Karpas-422 (cell line): ENCODE measurements at places on chromosomes 7 and 10. TPM values are rescaled to one million over a fixed set of nuclear protein-coding genes. Genes with fewer than 3 reads are reported as not detected.

The CDC14C gene
- not detected in 2 replicates for total RNA-seq

DNA sequence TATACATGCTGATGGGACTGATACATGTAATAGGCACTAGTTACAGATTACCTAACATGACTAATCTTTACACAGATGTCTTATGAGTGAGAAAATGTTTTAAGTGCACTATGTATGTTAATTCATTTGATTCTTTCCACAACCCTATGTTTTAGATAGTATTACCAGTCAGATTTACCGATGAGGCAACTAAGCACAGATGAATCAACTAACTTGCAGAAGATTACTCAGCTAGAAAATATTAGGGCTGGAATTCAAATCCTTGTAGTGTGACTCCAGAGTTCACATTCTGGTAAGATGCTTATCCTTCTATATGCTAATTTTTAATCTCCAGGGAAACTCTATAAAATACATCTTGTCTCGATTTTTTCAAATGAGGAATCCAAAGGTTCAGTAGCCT is 964.9 kb downstream of the REEP3 start:
- H3K4me1 ChIP-seq: no peaks in the 10 kb centered on the region
- no peaks in the 10 kb centered on the region for H3K36me3 ChIP-seq
- no peaks in the 10 kb centered on the region for H3K27me3 ChIP-seq
- H3K4me3 ChIP-seq: no peak overlapping the region

- DNase-seq: no peak
- H3K27ac ChIP-seq: no peak overlapping the region
- no peak overlapping the region for H3K4me3 ChIP-seq
Measured at GRCh38 chr10:89273680-89274079, 22.1 kb upstream of the LIPA start.

The PTPRZ1 gene
- total RNA-seq: not detected in 2 replicates

The HOXA5 gene
- 3.6 and 4.1 TPM in 2 replicates for total RNA-seq

GRCh38 chr7:40527723-40528122 is 392.9 kb downstream of the SUGCT start:
- no peaks in the 10 kb centered on the region for H3K36me3 ChIP-seq
- H3K27ac ChIP-seq: no peak overlapping the region
- no peak overlapping the region for H3K4me3 ChIP-seq
- no peak for DNase-seq
- H3K4me1 ChIP-seq: no peaks in the 10 kb centered on the region

The HPS6 gene
- 7.1 and 19.4 TPM in 2 replicates for total RNA-seq

GRCh38 chr7:597348-598178 is 77.9 kb upstream of the PDGFA start:
- H3K27ac ChIP-seq: no peak overlapping the region
- H3K27me3 ChIP-seq: no peaks in the 10 kb centered on the region
- H3K4me1 ChIP-seq: no peaks in the 10 kb centered on the region
- DNase-seq: no peak
- no peaks in the 10 kb centered on the region; the same call in 1 of the 2 replicates for H3K36me3 ChIP-seq

DNA sequence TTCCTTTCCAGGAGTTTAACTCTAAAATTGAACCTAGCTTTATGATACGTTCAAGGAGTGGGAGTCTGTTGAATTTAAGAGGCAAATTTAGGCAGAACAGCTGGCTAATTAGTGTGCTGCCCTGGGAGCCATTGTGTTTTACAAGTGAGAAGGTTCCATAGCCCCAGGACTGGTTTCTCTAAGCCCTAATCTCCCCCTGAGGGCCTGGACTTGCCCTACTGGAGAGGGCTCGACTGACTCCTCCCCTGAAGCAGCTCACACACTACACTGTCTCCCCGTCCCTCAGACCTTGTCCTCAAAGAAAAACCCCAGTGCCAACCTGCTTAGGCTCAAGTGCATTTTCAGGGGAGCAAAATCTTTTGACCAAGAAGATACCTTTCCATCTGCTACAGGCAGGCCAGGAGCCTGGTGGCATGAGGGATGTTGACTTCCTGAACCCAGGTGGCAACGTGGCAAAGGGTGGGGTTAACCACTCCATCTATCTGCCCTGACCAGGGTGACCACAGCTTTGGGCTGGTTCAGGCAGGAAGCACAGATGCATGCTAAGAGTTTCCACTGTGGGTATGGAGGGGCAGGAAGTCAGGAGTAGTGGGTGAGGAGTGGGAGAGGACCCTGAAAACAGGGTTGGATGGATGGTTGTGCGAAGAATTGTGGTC is 68.9 kb upstream of the CARD11 start:
- no peak overlapping the region for H3K27ac ChIP-seq
- H3K27me3 ChIP-seq: no peaks in the 10 kb centered on the region
- H3K4me1 ChIP-seq: no peaks in the 10 kb centered on the region
